ENCODE measurements at places on chromosomes 5 and 9. TPM values are rescaled to one million over a fixed set of nuclear protein-coding genes. Genes with fewer than 3 reads are reported as not detected.

DNA sequence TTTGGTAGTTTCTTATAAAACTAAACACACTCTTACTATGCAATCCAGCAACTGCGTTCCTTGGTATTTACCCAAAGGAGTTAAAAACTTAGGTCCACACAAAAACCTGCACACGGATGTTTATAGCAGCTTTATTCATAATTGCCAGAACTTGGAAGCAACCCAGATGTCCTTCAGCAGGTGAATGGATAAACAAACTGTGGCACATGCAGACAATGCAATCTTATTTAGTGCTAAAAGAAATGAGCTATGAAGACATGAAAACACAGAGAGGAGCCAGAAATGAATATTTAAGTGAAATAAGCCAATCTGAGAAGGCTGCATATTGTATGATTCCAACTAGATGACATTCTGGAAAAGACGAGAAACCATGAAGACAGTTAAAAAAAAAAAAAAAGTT is 10.7 kb downstream of the WNK2 start:
- no peak overlapping the region for H3K4me3 ChIP-seq
- H3K36me3 ChIP-seq = no peaks in the 10 kb centered on the region
- no peaks in the 10 kb centered on the region for H3K27me3 ChIP-seq

- H3K27ac ChIP-seq = no peak overlapping the region
- H3K4me1 ChIP-seq = no peaks in the 10 kb centered on the region
- no peak overlapping the region for H3K4me3 ChIP-seq
- DNase-seq = no peak
- H3K36me3 ChIP-seq = peaks cover 9% of the 10 kb centered on the region
These were observed 273.5 kb downstream of the CRB2 start for GRCh38 chr9:123629531-123629930.

DNA sequence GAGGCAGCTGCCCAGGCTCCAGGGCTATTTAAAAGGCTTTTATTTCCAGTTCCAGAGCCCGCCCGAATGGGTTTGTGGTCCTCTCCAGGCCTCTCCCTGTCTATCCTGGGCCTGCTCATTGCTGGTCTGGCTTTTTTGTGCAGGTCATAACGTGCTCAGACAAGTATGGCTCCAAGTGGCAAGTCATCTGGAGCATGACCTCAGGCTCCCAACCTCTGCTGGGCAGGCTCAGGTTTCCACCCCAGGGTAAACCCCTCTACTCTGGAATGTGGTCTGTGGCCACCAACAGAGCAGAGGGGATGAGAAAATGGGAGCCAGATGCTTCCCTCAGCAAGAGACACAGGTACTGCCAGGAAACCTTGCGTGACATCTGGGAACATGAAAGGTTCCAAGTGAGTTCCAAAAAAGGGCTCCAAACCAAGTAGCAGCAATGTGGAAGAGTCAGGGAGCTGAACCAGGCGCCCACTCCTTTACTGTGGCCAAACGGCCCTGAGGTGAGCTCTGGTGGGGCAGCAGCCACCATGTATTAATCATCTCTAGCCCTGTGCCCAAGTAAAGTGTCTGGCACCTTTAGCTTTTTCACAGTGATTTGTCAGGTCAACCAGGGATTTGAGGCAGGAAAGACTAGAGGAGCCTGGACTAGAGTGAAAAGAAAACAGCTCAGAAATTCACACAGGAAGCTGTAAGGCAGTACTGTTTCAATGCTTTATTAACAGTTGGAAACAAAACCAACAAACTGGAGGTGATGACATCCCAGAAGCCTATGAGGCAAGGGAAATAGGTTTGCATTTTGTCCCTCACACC is 25.7 kb downstream of the PCDHGC5 start:
- H3K4me3 ChIP-seq = no peak overlapping the region
- no peak for DNase-seq
- no peaks in the 10 kb centered on the region for H3K27me3 ChIP-seq
- peaks cover 17% of the 10 kb centered on the region for H3K36me3 ChIP-seq

GRCh38 chr5:149089796-149090195 is 26.9 kb upstream of the SH3TC2 start:
- H3K27me3 ChIP-seq = no peaks in the 10 kb centered on the region
- DNase-seq = no peak
- H3K27ac ChIP-seq = no peak overlapping the region
- H3K4me1 ChIP-seq = no peaks in the 10 kb centered on the region

The RNF38 gene
- 16.4 TPM for total RNA-seq

All from liver (tissue), 10 donors.